ENCODE measurements at places on chromosomes 1 and 21. TPM values are rescaled to one million over a fixed set of nuclear protein-coding genes. Genes with fewer than 3 reads are reported as not detected.

DNA sequence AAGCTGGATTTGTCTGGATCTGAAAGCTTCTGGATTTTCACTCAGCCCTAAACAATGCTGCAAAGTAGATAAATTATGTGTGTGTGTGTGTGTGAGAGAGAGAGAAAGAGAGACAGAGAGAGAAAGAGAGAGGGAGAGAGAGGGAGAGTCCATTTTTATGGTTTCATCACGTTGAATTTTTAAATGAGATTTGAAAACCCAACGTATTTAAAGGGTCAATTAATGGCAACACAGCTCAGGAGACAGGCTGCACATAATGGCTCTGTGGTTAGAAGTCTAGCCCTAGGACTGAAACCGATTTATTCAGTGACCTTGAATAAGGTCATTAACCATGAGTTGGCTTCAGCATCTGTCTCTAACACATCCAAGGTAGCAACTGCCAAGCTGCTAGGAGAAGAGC lies 35.3 kb upstream of the FMN2 start:
- DNase-seq: no peak

DNA sequence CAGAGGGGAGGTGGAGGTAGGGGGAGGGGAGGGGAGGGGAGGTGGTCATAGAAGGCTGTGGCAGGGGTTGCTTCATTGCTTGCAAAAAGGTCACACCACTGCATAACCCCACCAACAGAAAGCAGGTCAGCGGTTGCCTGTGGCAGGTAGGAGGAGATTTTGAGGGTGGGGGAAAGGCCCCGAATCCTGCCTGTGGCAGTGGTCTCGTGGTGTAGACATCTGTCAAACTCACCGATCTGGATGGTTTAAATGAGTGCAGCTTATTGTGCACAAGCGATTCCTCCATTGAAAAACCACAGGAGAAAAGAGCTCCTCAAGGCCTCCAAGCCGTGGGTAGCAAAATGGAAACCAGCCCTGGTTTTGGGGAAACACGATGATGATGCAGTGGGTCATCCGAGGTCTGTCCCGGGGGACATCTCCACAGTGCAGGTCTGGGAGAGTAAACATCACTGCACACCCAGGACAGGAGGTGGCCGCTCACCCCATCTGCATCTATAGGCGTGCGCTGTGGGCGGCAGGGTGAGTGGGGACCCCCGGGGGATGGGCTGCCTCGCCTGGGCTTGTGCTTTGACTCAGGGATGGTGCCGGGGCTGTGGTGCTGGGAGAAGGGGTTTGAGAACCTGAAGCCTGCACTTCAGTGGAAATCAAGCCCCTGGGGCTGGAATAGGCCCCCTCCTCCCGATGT lies 112.3 kb downstream of the CRYAA start:
- no peak for DNase-seq

Gene RAB13
- 84.7 TPM for total RNA-seq

Gene BATF3
- total RNA-seq: 0.88 TPM

- peak; percentile 24 for DNase-seq
These were observed 2.0 kb downstream of the KDM4A start for GRCh38 chr1:43651902-43652301.

- DNase-seq: no peak
These were observed 66.2 kb downstream of the SCCPDH start for GRCh38 chr1:246790364-246790763.

DNA sequence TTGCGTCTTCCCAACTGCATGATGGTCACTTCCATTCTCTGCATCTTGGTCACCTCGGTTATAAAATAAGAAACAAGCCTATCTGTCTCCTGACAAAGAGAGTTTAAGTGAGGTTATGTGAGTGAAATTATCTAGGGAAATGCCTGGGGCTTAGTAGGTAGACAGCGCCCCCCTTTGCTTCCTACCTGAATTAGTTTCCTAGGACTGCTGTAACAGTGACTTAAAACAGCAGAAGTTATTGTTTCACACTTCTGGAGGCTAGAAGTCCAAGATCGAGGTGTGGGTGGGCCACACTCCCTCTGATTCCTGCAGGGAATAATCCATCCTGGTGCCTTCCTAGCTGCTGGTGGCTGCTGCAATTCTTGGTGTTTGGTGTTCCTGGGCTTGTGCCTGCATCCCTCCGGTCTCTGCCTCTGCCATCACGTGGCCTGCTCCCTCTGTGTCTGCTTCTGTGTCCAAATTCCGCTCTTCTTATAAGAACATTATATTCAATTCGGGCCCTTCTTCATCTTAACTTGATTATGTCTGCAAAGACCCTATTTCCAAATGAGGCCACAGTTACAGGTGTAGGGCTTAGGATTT lies 92.6 kb downstream of the IGSF21 start:
- DNase-seq: no peak

DNA sequence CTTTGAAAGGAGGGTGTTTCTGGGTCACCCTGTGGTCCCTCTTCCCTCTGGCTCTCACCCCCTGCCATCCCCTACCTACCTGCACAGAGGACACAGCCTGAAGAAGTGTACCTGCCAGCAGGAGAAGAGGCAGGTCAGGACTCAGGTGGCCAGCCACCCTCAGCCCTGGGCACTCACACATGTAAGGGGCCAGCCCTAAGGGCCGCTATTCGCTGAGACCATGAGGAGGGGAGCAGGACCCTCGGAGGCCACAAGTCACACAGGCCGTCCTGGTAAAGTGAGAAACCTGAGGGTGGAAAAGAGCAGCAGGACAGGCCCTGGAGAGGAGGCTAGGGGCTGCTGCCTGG lies 1.2 kb downstream of the ZNF692 start:
- no peak for DNase-seq

DNA sequence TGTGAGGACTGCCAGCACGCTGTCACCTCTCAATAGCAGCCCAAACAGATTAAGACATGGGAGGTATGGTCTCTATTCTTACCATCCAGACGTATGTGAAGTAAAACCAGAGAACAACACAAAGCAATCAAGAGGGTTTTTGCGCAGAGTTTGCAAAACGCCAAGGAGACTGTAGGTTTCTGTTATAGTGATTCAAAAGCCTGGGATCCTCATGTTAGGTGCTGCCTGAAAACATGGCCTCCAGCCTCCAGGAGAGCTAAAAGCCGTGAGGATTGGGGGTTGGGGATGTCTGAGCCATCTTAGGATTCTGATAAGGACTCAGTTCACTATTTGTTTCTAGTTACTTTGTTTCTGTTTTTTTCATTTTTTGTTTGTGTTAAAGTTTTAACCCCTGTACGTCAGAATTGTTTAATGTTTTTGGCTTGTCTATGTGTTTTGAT lies 4.2 kb upstream of the CCT8 start:
- peak; percentile 43 for DNase-seq

DNA sequence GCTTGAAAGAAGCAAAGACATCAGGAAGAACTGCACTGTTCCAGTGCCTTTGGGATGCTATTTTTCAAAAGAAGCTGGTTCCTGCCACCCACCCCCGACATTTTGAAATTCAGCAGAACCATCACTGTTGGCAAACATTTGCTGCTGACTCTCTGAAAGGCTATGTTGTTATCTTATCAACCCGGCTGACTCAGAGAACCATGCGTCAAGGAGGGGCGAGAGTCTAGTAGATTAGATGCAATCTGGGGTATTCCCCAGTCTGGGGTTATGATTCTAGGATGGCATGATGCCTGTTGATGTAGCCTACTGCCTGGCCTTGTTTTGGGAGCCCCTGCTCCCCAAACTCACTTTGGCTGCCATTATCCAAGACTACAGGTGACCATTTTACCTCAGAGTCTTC lies 267.8 kb upstream of the RUNX1 start:
- DNase-seq: no peak

Gene TMEM82
- total RNA-seq: 17.0 TPM

- DNase-seq: no peak
These were observed 267.9 kb downstream of the ZNF326 start for GRCh38 chr1:90262791-90263190.
